AG04450 (cell line): ENCODE measurements at places on chromosomes 6 and 20.

- DNase-seq, result no peak
Measured at GRCh38 chr6:166483573-166484250, 101.0 kb upstream of the MPC1 start.

DNA sequence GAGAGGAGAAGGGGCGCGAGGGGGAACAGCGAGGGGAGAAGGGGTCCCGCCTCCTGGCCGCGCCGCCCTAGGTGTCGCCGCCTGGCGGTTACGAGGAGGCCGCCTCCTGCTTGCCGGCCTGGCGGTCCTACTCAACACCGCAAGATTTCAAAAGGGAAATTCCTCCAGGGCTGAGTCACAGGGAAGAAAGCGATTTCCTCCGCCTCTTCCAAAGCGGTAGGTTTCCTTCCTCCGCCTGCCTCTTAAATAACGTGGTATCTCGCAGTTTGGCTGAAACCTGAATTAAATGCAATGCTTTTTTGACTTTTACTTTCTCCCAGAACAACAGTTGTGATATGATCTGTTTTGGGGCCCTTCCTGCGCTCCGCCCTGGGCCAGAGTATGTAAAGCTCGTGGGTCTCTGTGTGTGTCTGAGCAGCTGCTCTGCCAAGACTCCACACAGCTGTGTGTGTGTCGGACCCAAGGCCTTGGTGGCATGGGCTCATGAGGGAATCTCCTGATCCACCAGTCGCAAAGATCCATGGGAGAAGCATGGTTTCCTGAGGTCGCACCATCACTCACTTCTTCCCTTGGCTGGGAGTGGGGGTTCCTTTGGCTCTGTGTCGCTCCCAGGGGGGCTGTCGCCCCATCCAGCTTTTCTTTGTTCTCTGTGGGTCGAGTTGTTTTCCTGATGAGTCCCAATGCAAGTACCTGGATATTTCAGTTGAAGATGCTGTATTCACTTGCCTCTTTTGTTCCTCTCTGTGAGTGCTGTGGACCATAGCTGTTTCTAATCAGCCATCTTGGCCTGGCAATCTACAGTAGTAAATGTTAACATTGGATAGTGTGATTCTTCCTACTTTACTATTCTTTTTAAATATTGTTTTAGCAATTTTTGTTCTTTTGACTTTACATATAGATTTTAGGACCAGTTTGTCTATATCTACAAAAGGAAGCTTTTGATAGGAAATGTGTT lies 31.6 kb upstream of the NOTCH4 start:
- peak; percentile 81 for DNase-seq

DNA sequence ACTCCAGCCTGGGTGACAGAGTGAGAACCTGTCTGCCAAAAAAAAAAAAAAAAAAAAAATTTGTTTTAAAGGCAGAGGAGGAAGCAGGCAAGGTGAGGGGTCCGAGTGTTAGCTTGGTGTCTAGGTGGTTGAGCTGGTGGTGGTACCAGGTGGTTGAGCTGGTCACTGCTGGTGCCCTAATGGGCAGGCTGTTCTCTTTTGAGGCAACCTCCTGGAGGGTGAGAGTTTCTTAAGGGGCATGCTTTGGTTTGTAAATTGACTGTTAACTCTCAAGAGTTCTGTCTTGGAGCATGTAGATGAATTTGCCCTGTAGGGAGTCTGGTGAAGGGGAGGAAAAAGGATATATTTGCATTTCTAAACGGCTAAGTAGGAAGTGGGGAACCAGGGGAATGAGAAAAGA lies 52.7 kb downstream of the BANF2 start:
- no peak for DNase-seq

DNA sequence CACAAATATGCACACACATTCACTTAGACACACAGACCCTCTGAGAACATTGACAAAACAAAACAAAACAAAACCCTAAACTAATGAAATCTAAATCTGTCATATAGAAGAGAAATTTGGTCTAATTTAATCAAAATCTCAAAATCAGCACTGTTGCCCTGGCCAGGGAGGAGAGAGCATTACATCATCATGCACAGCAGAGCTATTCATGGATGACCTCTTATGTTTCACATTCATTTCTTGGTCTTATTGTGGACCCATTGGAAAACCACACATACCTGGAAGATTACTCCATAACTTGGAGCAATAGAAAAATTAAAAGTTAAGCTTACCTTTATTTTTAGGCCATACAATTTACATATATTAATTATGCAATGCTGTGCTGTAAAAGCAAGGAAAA lies 1223.6 kb upstream of the GJE1 start:
- no peak for DNase-seq

DNA sequence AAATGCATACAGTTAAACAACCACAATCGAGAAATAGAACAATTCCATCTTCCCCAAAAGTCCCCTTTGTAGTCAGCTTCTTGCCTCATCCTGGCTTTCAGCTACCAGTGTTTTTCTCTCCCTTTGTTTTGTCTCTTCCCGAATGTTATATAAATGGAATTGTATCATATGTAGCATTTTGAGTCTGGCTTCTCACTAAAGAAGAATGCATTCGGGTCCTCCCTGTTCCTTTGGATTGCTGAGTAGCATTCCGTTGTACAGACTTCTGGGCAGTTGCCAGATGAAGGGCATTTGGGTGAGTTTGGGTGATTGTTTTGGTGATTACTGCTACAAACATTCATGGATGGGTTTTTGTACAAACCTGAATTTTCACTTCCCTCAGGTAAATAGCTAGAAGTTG lies 27.8 kb downstream of the PRPH2 start:
- DNase-seq, result no peak
